Suppressor macrophage treated with lipopolysaccharide for 1 hour (primary cell): ENCODE measurements at places on chromosomes 7 and 10.

GRCh38 chr7:127850195-127850594 is 181.0 kb downstream of the LRRC4 start:
- no peak for DNase-seq

DNA sequence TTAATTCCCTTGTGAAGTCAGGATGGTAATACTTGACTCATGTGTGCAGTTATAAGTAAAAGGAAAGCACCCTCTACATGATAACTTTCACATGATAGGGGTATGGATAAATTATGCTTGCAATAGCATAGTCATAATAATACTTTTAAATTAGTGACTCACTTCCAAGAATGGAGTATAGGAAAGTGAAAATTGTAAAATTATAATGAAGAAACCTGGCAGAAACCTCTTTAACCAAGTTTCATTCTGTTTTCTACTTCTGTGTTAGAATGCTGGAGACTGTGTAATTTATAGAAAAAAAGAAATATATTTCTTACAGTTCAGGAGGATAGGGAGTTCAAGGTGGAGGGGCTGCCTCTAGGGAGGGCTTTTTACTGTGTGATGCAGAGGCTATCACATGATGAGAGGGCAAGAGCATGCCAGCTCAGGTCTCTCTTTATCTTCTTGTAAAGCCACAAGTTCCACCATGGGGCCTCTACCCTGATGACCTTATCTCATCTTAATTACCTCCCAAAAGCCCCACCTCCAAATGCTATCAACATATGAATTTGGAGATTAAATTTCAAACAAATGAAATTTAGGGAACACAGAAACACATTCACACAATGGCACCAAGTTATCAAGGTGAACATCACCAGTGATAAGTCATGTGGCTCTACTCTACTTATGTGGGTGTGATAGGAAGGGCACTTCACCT is 43.2 kb downstream of the HDAC9 start:
- peak; percentile 7 for DNase-seq

- DNase-seq, result no peak
Measured at GRCh38 chr10:91597197-91597881, 35.5 kb downstream of the PPP1R3C start.

DNA sequence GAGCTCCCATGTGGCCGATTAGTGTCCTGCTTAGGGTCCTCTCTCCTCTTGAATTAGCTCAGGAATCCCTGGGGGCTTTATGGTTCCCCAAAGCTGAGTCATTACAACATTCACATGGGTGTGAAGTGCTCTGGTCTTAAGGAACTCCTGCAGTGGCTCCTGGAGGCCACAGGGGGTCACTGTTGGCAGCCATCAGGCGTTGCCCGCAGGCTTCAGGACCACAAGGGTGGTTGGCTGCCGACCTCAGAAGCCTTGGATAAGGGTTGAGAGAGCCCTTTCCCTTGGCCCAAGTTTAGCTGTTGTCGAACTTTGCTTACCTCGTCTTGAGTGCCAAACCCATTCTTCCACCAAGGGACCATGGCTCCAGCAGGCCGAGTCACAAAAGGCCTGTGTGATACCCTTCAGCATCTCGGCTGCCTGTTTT is 61.7 kb downstream of the SH2D4B start:
- DNase-seq, result peak; percentile 85

DNA sequence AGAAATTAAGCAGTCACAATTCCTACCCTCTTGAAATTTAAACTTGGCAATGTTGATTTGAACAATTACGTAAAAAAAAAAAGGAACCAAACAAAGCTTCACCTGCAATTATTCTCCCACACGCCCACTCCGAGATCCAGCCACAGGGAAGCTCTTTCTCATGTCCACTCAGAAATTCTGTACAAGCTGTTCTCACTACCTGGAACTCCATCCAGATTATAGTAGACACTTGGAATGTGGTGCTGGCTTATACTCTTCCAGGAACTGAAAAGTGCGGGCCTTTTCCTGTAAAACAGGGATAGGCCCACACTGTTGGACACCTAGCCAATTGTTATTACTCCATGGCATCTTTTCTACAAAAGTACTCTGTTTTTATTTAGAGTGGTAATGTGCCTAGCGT is 20.3 kb upstream of the TOMM7 start:
- no peak for DNase-seq

DNA sequence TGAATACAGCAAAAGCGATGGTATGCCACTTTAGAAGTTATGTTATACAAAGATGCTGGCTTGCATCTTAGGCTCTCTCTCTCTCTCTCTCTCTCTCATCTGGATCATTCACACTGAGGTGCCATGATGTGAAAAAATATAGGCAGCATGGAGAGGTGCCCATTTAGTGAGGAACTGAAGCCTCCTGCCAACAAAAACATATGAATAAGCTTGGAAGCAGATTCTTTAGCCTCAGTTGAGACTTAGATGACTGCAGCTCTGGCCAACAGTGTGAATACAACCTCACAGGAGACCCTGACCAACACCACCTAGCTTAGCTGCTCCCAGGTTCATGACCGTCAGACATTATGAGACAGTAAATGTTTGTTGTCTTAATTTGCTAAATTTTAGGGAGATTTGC is 560.1 kb upstream of the LRRTM3 start:
- no peak for DNase-seq

DNA sequence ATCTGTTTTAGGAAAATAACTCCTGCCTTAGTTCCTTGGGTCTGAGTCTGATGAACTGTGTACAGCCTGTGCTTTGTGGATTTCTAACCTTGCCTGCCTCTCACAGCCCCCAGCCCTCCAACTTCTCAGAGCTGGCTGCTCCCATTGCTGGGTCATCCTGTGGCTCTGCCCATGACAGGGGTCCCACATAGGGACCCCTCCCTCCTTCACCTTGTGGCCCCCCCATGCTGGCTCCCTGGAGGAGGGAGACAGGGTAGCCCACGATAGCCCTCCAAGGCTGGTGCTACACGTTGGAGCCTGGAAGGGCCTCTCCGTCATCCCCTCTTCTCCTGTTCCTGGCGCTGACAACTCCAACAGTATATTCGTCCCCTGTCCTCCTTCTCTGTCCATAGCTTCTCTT is 2.8 kb upstream of the DENND2A start:
- DNase-seq, result no peak

DNA sequence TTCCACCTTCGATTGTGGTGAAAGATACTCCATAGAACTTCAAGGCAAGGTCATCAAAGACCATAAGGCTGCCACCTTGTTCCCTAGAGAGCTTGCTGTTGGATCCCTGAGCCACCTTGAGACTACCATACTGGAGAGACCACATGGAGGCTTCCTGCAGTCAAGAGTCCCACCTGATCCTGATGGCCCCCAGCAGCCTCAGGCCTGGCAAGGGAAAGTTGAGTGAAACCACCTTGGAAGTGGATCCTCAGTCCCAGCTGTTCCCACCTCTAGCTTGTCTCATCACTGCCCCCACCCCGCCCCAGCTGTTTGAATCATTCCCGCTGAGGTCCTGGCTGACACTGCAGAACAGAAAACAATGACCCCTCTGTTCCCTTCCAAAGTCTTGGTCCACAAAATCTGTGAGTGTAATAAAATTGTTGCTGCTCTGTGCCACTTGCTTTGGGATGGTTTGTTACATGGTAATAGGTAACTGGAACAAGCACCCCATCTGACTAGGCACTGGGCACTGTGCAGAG is 32.0 kb downstream of the PRLHR start:
- DNase-seq, result no peak

DNA sequence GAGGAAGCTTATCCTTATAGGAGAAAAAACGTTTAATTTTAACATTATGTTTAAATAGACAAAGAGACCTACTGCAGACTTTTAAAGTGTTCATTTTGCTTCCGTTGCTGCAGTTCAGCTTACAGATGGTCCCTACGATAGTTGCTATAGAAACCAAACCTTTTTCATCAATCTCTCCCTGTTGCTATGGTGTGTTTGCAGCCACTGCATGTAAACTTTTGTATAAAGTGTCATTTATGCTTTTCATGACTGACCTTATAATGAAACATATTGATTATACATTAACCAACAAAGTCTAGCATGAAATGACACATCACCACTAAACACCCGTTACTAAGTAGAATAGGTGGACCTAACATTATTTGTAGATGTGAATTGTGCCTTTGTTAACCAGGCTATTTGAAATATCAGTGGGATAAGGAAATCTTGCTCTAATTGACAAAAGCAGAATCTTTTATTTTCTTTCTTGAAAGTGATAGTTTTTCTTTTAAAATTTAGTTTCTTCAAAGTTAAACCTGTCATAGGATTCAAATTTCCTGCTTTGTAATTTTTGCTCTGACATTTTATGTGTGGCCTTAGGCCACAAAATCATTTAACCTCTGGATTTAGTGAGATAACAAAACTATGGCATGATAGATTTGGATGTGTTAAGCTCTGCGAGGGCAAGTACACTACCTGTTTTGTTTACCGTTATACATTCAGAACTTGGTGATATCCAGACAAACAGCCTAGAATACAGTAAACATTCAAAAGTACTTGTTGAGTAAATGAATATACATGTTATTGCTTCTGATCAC is 64.0 kb downstream of the CACNB2 start:
- peak; percentile 32 for DNase-seq

DNA sequence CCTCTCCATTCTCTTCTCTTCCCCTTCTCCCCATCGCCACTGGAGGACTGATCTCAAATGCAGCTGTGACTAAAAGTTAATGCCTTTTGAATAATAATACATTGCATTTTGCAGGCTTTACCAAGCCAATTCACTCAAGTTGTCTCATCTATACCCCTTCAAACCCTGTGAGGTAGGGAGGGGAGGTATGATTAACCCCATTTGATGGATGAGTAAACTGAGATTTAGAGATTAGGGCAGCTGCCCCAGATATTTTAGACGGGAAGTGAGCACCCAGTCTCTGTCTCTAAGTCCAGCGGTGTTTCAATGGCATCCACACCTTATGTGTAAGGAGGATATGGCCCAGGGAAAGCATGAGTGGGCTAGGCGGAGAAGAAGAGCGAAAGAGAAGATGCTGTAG is 1.1 kb downstream of the CPA5 start:
- DNase-seq, result no peak

- DNase-seq, result no peak
Measured at GRCh38 chr10:133616371-133617130, 10.0 kb downstream of the FRG2B start.
